ENCODE measurements at places on chromosomes 12 and 14.

DNA sequence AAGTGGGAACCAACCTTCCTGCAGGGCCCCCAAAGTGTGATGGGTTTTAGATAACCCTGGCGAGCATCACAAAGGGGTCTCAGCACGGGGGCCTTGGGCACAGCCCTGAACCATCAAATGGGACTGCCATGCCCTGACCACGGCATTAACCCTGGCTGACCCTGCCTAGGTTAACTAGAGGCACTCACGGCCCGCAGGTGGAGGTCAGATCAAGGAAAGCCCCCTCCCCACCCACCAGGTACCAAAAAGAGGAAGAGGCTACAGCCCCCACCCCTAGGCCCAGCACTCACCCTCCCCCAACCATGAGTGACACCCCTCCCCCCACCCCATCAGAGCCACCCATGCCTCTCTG, 42.5 kb downstream of the CCNK start:
- DNase-seq, result no peak

DNA sequence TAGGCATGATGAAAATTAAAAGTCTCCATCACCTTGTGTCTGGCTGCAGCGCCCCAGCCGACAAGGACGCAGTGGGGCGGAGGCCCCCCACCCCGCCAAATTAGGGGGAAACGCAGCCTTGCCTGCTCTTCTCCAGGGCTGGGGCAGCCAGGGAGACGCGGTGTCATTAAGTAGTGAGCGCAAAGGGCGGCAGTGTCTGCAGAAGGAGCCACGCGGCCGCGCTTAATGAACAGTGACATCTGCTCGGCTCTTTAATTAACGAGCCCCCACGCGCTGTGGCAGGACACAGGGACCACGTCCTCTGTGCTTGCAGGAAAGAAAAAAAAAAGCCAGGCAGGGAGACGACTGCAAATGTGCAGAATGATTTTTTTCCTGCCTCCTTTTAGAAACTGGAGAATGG, 93.4 kb upstream of the NCOR2 start:
- no peak for DNase-seq

GRCh38 chr14:96501217-96501739, 904 bp upstream of the PAPOLA start:
- DNase-seq, result no peak

- peak; percentile 25 for DNase-seq
Observed at GRCh38 chr12:26953447-26953846, 15.2 kb downstream of the FGFR1OP2 start.

DNA sequence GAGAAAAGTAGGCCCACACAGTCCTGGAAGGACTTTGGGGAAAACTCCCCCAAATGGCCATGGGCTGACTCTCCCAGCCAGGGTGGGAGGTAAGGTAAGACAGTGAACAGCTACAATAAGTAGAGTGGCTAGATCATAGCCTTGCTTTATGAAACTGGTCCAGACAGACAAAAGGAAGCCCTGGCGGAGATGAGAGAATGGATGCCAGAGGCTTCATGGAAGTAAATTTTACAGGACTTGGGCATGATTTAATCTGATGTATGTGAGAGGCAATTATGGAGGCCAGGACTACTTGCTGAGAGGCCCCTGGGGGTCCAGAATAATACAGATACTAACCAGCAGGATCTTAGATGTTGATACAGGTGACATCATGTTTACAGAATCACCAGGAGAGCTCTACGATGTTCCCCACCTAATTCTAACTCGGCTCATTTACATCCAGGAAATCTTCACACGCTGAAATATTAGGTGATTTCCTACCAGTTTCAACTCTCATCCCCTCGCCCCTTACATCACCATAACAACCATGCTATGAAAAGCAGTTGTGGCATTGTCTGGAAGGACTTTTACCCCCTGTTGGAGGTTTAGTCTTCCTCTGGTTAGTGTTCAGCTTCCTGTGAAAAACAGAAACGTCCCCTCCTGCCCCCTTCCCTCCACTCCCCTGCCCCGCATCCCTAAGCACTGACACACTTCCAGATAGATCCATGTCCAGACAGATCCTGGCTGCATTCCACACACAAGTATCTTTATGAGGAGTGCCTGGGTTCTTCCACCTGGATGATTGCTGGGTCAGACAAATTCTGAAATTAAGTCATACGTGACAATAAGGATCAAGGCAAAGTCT, 39.5 kb upstream of the NT5DC3 start:
- no peak for DNase-seq

- peak; percentile 37 for DNase-seq
Observed at GRCh38 chr12:3202734-3203446, 125.7 kb downstream of the TSPAN9 start.

DNA sequence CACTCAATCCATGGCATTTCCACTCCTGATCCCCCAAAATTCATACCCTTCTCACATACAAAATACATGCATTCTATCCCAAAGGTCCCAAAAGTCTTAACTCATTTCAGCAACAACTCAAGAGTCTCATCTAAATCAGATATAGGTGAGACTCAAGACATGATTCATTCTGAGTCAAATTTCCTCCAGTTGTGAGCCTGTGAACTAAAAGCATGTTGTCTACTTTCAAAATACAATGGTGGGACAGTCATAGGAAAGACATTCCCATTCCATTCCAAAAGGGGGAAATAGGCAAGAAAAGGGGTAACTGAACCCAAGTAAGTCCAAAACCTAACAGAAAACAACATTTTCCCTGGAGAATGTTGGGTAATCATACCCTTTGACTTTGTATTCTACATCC, 103.3 kb downstream of the C12orf75 start:
- no peak for DNase-seq

DNA sequence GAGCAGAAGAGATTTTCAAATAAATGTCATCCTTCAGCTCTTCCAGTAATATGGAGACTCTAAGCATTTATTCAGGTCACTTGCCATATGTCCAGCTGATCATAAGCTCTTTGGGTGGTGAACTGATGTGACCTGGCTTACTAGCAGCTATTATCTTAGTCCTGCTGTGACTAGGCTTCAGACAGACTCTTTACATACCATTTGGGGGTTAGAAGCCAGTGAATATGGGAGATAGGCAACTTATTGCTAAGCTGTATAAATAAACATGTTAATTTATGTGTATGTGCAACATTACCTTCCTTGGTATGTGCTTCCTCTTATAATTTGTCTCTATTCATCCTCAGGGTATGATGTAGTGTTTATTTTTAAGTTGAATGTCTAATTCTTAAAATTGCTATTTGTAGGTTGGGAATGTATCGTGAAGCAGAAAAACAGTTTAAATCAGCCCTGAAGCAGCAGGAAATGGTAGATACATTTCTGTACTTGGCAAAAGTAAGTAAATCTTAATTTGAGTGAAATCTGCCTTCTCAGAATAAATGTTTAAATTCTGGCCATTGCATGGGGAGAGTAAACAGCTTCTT, 32.4 kb downstream of the TTC8 start:
- DNase-seq, result no peak

DNA sequence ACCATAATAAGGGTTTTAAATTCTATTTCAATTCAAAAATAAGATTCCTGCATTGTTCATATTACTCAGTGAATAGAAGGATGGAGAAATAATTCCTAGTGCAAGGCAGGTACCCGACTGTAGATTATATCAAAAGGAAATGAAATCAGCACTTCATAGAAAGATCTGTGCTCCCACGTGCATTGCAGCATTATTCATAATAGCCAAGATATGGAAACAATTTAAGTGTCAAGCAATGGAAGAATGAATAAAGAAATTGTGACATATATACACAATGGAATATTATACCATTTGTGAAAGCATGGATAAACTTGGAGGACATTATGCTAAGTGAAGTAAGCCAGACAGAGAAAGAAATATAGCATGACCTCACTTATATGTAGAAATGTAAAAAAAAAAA, 53.8 kb downstream of the SLC6A15 start:
- no peak for DNase-seq

DNA sequence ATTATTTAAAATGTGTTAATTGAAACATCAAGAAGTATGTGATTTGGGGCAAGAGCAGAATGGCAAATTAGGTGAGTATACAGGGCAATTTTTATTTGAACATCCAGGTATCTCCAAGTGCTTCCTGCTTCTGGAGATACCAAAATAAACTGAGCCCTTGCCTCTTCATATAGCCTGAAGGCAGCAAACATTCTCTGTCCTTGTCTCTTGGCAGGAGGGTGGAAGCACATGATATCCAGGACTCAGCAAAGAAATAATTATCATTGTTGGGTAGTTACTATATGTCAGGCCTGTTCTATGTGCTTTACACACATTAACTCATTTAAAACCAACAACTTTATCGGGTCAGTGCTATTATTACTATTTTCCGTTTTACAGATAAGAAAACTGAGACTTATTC, 12.5 kb downstream of the LIN7A start:
- no peak for DNase-seq

DNA sequence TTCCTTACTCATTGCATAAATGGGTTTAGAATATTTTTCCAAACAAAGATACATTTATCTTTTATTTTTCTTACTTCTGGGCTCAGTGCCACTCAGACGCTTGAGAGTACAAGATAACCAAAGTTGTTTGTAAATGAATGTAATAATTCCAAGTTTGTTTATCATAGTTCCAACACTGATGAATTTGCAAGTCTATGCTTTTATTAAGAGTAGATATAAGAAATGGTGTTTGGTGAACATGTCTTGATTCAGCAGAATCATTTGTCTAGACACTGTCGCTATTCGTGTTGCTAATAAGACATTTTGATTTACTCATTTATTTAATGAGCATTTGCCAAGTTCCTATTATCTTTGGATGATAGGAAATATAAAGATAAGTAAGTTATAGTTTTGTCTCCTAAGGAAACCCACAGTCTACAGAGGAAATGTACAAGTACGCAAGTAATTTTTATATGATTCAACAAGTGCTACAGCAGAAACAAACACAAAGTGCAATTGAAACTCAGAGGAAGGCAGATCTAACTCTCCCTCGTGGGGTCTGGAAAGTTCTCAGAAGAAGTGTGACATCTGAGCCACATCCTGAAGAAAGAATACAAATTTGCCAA, 132.8 kb upstream of the FSCB start:
- DNase-seq, result no peak

GRCh38 chr12:116689979-116690744, 47.7 kb downstream of the SPRING1 start:
- no peak for DNase-seq

GRCh38 chr14:59301354-59301753, 112.9 kb downstream of the DAAM1 start:
- DNase-seq, result no peak

- DNase-seq, result no peak
Observed at GRCh38 chr12:24198070-24198469, 248.6 kb upstream of the SOX5 start.

DNA sequence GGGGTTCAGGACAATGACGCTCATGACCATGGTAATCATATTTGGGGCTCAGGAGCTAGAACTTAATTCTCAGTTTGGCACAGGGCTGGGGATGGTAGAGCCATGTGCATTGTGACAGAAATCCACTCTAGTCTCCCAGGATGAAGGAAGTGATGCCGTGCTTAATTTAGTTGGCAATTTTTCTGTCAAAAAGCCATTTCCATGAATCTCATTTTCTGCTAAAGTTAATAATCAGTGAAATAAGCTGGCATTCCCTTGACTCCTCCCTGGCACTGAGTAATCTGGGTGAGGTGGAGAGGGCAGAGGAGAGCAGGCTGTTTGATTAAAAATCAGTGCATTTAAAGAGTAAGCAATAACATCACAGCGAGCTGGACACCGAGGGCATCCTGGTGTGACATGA, 45.0 kb upstream of the GPR68 start:
- DNase-seq, result no peak

DNA sequence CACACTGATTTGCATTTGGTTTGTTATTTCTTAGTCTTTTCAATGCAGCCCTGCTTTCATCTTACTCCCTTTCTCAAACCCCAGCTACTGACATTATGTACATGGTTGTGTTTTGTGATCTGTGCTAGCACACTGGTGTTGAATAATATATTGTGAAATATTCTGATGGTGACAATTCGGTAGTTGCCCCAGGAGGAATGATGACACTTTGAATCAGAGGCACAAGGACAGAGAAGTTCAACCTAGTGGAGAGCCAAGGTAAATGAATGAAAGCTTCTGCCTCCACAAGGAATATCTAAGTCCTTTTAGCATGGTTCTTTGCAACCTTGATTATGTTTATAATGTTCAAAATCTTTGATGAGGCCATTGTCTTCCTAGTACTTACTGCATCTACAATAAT, 159.9 kb downstream of the PDE3A start:
- no peak for DNase-seq

DNA sequence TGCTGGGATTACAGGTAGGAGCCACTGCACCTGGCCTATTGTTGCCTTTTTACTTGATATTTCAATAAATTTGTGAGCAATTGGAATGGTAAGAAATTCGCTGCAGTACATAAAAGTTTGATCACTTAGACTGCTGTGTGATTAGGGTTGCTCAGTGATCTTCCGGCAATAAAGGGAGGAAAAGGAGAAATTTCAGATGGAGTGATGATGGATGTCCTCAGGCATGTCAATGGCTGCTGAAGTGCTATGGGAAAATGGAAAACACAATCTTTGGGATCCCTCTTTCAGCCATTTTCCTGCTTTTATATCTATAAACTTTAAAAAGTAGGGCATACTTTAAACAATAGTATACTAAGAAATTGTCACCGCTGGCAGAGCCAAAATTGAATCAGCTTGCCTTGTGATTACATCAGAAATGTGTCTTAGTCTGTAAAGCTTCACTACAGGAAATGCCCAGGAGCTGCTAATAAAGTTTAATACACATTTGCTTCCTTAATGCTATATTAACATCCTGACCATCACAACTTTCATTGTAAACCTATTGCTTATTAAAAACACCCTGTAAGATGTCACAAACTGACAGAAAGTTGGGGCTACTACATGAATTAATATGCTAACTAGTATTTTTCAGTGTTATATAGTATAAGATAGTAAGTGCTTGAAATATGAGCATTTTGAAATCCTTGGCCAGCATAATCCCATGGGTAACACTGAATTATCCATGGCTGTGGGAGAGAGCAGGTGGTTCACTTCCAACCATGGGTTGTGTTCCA, 13.7 kb upstream of the FBXL14 start:
- no peak for DNase-seq

DNA sequence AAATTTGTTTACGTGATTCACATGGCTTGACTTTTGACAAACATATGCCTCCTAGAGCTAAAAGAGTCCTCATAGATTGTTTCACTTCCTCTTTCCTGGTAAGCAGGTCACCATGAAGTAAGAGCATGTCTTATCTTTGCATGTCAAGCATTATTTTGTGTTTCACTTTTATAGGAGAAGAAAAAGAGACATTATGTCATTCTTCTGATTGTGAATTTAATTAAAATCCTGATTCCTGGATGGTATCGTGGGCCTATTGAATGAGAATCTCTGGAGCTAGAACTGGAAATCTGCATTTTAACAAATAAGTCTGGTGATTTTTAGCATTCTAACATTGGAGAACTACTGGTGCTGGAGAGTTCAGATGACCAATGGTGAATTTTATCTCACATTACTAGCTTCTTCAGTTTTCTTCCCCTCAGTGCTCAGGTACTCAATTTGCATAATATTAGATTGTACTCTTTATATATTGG, 218.6 kb upstream of the ATP2B1 start:
- DNase-seq, result peak; percentile 28

GRCh38 chr14:79466938-79467527, 744.3 kb downstream of the DIO2 start:
- no peak for DNase-seq

- DNase-seq, result no peak
Observed at GRCh38 chr14:52121441-52121840, 52.6 kb upstream of the NID2 start.

GRCh38 chr12:49093792-49094159, 825 bp downstream of the DHH start:
- no peak for DNase-seq
